NCI-H2081 treated with DMSO at 0.1 percent for 48 hours (cell line): ENCODE measurements at places on chromosomes 12 and 14.

DNA sequence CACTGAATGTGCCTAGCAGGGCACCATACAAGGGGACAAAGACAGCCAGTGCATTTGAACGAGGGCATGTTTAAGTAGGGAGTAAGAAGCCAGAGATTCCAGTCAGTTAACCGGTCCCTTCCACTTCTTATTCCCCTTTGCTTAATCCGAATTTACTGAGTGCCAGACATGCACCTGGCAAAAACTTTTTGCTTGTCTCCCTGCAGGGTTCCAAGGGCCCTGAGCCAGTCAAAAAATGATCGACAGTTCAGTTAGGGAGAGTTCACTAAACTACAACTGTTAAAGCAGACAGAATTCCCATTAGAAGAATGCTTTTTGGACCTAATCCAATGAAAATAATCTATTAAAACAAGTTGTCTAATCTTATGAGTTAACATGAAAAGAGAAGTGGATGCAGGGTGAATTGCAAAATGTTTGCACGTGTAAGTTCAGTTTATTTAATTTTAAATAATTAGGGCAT, 193.8 kb downstream of the TMTC2 start:
- no peak for DNase-seq

- no peak for DNase-seq
Observed at GRCh38 chr14:102058961-102059360, 27.9 kb downstream of the HSP90AA1 start.

DNA sequence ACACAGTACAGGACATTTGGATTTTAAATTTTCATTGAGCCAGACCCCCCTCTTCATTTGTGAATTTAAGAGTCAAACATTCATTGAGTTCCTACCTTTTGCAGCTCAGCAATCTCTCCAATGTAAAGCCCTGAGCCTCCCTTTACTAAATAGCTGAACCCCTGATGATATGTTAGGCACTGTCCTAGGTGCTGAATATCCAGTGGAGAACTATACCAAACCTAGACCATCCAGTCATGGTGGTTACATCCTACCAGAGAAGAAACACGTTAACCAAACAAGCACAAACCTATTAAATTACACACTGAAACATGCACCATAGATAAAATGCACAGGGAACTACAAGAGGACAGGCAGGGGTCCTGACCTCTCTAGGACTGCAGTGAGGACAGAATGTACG, 1585.3 kb upstream of the TMEM132C start:
- no peak for DNase-seq

DNA sequence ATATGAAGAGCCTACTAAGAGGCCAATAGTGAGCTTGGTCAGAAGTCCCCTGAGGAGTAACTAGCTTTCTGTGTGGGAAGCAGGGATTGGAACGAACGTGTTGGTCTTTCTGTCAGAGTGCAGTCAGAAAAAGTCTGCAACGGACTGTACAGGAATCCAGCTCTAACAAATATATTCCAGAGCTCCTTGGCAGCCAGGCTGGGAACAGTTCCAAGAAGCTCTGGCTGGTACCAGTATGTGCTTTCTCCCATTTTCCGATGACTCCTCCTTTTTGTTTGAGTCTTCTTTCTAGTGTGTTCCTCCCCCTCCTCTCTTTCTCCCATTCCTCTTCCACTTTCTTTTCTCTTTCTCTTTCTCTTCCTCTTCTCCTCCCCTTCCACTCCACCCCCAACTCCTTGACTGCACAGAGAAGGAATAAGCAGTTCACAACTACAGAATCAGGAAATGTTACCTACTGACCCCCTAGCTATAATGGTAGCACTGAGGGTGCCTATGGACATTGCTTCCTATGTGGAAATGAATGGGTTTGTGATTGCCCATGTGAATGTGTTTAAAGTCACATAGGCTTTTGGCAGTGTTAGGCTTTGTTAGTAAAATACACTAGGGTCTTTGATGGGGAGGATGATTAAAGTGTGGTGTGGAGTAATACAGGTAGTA, 59.9 kb downstream of the TTLL5 start:
- DNase-seq, result no peak

DNA sequence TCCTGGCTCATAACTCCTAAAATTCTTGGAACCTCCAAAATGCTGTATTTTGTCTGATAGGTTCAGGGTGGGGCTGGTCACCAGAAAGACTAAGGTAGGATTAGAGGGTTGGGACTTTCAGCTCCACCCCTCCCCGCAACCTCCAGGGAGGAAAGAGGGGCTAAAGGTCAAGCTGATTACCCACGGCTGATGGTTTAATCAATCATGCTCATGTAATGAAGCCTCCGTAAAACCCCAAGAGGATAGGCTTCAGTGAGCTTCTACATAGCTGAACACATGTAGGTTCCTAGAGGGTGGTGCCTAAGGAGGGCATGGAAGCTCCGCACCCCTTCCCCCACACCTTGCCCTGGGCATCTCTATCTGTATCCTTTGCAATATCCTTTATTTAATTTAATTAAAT, 60.0 kb downstream of the DGLUCY start:
- DNase-seq, result no peak

- no peak for DNase-seq
Observed at GRCh38 chr12:84757978-84758377, 154.6 kb downstream of the SLC6A15 start.

- DNase-seq, result no peak
Observed at GRCh38 chr12:74370608-74371216, 166.9 kb upstream of the ATXN7L3B start.

DNA sequence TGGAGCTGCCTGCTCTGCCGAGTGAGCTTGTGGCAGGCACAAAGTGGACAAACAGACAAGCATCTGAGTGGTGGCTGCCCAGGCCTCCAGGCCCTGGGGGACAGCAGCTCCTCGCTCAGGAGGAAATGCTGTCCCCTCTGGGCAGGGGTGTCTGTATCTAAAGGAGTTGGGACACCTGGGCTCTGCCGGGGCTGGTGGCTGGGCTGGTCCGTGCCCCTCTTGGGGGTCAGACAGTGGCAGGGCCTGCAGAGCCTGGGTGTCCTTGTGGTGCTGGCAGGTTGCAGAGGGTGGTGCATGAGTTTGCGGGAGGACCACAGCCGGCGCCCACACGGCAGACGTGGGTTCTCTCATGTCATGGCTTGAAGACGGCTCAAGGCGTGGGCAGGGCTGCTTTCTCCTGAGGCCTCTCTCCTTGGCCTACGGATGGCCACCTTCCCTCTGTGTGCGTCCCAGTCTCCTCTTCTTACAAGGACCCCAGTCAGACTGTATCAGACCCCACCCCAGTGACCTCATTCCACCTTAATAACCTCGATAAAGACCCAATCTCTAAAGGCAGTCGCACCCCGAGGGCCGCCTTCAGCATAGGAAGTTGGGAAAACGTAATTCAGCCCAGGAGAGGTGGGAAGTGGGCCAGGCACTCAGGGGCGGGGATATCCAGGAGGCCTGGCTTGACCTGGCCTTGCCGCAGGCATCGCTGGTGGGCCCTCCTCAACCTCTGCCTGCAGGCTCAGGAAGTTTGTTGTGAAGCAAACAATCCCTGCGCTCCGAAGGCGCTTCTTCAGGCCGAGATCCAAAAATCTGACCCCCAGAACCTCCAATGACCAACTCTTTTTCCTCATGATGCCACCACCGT, 110.0 kb downstream of the KIF26A start:
- DNase-seq, result no peak

DNA sequence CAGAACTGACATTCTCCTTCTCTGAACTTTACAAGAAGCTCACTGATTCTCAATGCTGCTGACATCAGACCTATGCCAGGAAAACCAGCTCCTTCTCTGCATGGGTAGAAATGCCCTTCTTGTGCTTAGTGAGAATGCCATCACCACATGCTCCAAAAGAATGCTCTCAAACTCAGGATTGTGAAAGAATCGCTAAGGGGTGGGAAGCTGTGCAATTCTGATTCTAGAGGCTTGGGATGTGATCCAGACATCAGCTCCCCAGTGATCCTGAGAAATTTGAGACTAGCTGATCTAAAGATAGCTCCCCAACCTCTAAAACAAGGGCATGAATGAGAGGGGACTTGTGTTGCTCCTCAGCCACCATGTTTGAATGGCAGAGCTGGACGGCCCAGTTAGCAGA, 113.2 kb downstream of the DPF3 start:
- no peak for DNase-seq

GRCh38 chr12:2960996-2961616, 1.9 kb downstream of the TEAD4 start:
- no peak for DNase-seq

DNA sequence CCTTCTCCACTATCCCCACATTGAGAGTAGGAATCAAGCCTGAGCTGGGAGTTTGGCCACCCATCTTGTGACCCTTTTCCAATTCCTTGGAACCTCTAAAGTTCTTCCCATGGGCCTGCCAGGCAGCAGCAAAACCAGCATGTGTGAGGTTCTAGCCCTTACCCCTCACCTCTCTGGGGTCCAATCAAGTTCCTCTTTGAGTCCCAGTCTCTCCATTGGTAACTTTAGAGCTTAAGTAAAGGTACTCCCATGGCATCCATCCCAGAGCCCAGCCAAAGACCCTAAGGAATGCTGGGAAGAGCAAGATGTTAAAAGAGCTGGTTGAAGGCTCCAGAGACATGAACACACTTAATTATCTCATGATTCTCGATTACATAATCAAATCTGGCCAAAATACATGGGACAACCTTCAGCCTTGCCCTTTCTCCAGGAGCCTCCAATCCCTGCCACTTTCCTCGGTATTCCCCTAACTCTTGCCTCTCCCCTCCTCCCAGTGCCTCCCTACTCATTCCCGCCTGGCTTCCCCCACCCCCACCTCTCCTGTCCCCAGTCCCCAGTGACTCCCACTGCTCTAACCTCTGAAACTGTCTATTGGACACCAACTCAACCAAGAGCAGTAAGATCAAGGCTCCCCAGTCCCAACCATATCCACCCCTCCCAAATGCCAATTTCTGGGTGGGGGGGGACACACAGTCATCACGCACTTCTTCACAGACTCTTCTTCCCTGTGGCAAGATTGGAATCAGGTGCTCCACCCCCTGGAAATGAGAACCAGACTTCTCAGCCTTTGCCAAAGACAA, 4.8 kb upstream of the TNS2 start:
- no peak for DNase-seq

DNA sequence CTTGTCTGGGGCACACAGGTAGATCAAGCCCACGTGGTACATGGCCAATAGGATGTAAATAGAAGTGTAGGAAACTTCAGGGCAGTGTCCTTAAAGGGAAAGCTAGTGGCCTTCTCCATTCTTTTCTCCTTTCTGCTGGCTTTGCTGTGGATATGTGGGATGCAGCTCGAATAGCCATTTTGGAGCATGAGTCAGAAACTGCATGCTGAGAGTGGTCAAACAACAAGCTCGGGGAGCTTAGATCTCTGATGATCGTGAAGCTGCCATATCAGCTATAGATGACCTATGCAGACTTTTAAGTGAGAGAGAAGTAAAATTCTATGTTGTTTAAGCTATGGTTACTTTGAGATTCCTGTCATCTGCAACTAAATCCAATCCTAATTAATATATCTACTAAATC, 241.3 kb upstream of the DAAM1 start:
- DNase-seq, result no peak

GRCh38 chr12:122028905-122029560, 7.3 kb downstream of the BCL7A start:
- DNase-seq, result no peak

- DNase-seq, result no peak
Observed at GRCh38 chr14:104948736-104949031, 24.0 kb downstream of the PLD4 start.

DNA sequence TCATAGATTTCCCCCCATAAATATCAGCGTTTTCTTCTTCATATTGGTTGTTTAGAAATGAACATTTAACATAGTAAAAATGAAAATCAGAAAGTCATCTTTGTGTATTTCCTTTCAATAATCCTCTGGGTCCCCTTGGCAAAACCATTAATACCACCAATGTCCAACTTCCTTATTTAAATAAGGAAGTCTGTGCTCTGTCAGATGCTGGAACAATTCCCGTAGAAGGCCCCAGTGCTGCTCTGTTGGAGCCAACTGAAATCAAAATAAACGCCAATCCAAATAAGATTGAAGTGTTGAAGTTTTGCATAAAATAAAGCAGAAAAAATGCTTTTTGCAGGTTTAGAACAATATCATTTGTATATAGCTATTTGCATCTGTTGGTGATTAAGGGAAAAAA, 93.1 kb downstream of the PPM1H start:
- DNase-seq, result no peak

DNA sequence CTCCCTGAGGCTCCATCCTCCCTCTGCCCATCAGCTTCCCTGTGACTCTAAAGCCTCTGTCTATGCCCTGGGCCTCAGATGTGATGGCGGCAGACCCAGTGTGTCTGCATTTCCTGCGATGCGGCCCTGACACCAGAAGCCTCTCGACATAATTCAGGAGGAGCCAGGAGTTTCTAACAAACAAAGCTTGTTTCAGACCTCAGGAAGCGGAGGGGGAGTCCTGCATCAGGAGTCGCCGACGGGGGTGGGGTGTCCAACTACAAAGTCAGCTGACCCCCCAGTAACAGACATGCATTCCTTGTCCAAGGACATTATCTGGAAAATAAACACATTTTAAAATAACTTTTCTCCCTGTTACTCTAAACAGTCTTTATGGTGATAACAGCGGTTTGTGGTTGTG, 167.5 kb downstream of the DPF3 start:
- DNase-seq, result no peak

- DNase-seq, result no peak
Observed at GRCh38 chr14:104299993-104300761, 161.8 kb downstream of the KIF26A start.

GRCh38 chr14:102982852-102983470, 60.5 kb downstream of the AMN start:
- DNase-seq, result no peak

DNA sequence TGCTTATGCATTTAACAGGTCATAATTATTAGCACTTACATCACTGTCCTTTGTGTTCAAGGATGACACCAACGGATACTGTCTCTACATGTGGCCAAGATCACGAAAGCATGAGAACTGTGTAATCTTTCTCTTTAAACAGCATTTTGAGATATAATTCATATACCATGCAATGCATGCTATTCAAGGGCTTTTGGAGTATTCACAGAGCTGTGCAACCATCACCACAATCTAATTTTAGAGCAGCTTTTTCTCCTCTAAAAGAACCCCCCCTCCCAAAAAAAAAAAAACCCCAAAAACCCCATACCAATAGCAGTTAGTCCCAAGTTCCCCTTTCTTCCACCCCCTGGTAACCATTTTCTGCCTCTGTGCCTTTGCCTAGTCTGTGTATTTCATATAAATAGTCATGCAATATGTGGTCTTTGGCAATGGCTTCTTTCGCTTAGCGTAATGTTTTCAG, 60.6 kb downstream of the SPRING1 start:
- DNase-seq, result no peak

DNA sequence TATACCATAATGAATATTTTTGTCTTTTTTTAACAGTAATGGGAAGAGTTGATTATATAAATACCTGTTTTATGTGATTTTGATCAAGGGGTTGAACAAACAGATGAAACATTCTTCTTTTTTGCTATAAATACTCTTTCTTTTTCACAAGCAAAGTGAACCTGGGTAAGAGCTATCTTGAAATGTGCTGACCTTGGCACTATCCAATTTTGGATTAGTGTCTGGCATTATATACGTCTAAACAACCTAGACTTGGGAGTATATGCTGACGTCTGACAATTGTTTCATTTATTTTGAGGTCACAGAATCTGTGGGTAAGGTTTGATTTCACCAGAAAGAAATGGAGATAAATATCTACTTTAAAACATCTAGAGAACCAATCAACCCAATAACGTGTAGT, 716.0 kb upstream of the STXBP6 start:
- DNase-seq, result no peak
